ENCODE measurements at places on chromosomes 2 and 18. TPM values are rescaled to one million over a fixed set of nuclear protein-coding genes. Genes with fewer than 3 reads are reported as not detected.

GRCh38 chr2:239344857-239345216 is 56.0 kb downstream of the HDAC4 start:
- H3K36me3 ChIP-seq, result no peaks in the 10 kb centered on the region
- no peak overlapping the region for H3K27ac ChIP-seq
- H3K4me1 ChIP-seq, result no peaks in the 10 kb centered on the region
- H3K27me3 ChIP-seq, result no peaks in the 10 kb centered on the region
- no peak overlapping the region for H3K4me3 ChIP-seq

DNA sequence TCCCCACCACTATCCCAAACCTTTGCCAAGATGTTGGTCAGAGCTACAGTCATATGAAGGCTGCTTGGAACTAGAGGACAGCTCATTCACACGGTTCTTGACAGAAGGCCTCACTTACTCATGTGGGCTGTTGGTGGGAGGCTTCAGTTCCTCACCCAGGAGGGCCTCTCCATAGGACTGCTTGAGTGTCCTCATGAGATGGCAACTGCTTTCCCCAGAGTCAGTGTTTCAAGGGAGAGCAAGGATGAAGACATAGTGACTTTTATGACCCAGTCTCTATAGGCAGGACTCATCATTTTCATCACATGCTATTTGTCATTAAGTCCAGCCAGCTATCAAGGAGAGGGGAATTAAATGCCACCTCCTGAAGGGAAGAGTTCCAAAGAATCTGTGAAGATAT is 33.4 kb upstream of the OLA1 start:
- H3K4me3 ChIP-seq, result no peak overlapping the region
- no peaks in the 10 kb centered on the region for H3K4me1 ChIP-seq
- no peak for DNase-seq
- H3K36me3 ChIP-seq, result no peaks in the 10 kb centered on the region
- peaks cover 39% of the 10 kb centered on the region for H3K27me3 ChIP-seq

DNA sequence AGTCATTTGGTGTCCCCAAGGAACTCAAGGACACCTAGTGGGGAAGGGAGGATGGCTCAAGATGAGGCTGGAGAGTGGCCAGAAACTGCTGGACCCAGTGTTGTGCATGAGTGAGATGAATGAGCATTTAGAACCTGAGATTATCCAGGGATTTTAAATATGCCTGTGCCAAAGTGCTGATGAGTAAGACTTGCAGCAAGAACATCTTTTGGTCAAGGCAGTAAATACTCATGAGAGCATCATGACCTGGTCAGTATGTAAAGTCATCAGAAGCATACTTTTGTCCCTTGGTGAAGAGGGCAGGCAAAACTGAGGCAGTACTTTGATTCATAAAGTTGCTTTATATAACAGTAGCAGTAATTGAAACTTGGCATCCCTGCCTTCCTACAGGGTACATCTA is 3.1 kb upstream of the SPP2 start:
- H3K27ac ChIP-seq, result no peak overlapping the region
- no peaks in the 10 kb centered on the region for H3K27me3 ChIP-seq
- no peaks in the 10 kb centered on the region for H3K4me1 ChIP-seq
- DNase-seq, result no peak
- no peaks in the 10 kb centered on the region for H3K36me3 ChIP-seq
- no peak overlapping the region for H3K4me3 ChIP-seq

DNA sequence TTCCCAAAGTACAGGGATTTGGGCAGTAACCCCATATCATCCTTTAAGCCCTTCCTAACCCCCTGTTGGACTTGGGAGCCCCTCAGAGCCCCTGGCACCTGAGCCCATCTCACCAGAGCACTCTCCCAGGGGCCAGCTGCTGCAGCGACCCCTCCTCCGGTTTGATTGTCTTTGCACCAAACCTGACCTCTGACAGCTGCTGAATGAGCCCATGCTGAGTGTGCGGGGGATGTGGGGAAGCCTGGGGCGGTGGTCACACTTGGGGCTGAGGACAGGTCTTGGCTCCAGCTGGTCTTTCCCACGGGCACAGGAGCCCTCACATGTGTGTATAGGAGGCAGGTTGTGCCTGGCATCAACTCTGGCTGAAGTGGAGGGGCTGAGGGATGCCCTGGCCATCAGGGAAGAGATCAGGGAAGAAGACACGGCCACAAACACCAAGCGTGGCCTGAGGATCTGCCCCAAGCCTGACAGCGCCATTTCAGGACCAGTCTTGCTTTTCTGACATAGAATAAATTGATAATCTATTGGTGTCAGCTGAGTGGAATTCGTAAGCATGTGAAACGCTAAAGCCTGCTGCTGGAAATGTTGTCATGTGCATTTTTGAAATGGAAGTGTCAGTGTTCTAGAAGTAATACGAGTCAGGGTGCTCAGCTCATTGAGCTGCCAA is 102.4 kb downstream of the ACKR3 start:
- H3K36me3 ChIP-seq, result no peaks in the 10 kb centered on the region
- no peak overlapping the region for H3K27ac ChIP-seq
- no peak overlapping the region for H3K4me3 ChIP-seq
- peaks cover 52% of the 10 kb centered on the region for H3K27me3 ChIP-seq
- DNase-seq, result no peak

DNA sequence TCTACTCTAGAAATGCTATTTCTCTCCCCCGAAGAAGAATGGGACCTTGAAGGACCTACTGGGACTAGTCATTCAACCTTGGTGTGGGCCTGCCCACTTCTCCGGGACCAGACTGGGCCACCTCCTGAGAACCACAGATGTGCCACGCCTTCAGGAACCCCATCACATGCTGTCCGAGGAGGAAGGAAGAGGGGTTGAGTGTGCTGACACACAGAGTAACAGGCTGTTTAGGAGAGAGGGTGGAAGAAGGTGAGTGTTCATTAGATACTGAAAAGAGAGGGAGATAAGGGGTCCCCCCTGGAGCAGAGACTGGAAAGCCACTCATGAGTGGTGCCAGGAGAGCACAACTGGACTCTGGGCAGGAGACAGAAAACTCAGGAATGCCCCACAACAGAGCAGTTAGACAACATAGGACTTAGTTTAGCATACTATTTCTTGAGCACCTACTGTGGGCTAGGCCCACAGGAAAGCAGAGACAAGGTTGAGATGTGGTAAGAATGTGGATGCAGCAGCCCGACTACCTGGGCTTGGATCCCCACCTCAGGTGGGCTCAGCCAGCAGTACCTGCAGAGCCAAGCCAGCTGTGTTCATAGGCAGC is 286.4 kb upstream of the NCKAP5 start:
- no peaks in the 10 kb centered on the region for H3K36me3 ChIP-seq

GRCh38 chr2:227163485-227163997 is 464 bp downstream of the COL4A4 start:
- no peaks in the 10 kb centered on the region for H3K27me3 ChIP-seq
- H3K4me3 ChIP-seq, result peak overlapping the region; percentile 90
- H3K36me3 ChIP-seq, result peaks cover 22% of the 10 kb centered on the region
- H3K4me1 ChIP-seq, result peaks cover 39% of the 10 kb centered on the region

GRCh38 chr2:222169346-222169745 is 129.5 kb downstream of the PAX3 start:
- H3K4me3 ChIP-seq, result no peak overlapping the region
- H3K27me3 ChIP-seq, result peaks cover 78% of the 10 kb centered on the region
- DNase-seq, result no peak
- H3K27ac ChIP-seq, result no peak overlapping the region
- H3K36me3 ChIP-seq, result no peaks in the 10 kb centered on the region
- no peaks in the 10 kb centered on the region for H3K4me1 ChIP-seq

DNA sequence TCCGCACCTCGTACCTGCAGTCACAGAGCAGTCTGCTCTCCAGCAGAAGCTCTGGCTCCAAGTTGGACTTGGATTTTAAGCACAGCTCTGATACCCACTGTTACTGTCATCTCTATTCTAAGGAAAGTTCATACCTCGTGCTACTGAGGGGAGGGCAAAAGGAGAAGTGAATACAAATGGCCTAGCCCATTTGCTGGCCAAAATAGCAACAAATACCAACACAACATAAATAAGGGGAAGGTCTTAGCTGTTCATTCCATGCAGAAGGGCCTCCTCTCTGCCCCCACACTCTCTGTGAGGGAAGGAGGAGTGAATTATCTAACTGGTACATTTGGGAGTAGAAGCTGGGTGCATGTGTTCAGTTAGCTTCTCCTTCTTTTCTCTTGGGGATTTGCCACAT is 739.4 kb upstream of the RAB6C start:
- H3K27me3 ChIP-seq, result no peaks in the 10 kb centered on the region
- H3K27ac ChIP-seq, result no peak overlapping the region
- no peak for DNase-seq
- H3K36me3 ChIP-seq, result no peaks in the 10 kb centered on the region
- no peaks in the 10 kb centered on the region for H3K4me1 ChIP-seq
- H3K4me3 ChIP-seq, result no peak overlapping the region

DNA sequence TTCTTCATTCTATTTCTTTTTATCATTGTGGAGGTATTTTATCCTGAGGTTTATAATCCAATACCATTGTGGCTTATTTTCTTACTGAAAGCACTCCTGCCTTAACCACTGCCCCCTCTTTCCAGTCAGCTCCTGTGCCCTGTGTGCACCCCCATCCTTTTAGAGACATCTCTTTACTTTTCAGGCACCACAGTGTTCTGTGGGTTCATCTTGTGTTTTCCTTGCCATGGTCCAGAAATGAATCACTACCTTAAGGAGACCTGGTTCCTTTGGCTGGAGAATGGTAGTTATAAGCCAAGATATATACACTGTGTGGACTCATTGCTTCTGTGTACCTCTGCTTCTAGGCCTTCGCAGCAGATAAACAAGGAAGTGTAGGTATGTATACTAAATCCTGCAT is 278.3 kb downstream of the PTGR3 start:
- no peaks in the 10 kb centered on the region for H3K27me3 ChIP-seq
- H3K4me3 ChIP-seq, result no peak overlapping the region
- DNase-seq, result no peak
- H3K36me3 ChIP-seq, result no peaks in the 10 kb centered on the region

- H3K4me3 ChIP-seq, result no peak overlapping the region
- no peaks in the 10 kb centered on the region for H3K27me3 ChIP-seq
- no peak overlapping the region for H3K27ac ChIP-seq
- no peak for DNase-seq
These were observed 118.3 kb upstream of the FAM136A start for GRCh38 chr2:70420143-70420542.

DNA sequence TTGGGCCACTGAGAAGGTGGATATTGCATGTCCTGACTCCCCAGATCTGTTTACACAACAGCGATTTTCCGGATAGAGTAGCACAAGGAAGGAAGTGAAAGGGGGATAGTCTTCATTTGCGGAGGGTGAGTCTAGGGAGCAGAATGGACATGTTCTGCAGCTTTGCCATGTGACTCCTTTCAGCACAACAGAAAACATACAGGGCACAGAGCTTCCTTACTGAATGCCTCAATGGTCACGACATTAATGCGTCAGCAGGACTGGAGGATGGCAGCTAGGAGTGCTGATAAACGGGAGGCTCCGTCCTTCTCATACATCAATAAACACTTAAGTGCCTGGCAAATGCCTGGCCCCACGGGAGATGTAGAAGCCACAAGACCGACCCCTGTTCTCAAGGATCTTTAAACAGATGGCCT is 163.0 kb downstream of the FAM210A start:
- no peak overlapping the region for H3K4me3 ChIP-seq
- DNase-seq, result no peak
- no peak overlapping the region for H3K27ac ChIP-seq
- no peaks in the 10 kb centered on the region for H3K4me1 ChIP-seq

DNA sequence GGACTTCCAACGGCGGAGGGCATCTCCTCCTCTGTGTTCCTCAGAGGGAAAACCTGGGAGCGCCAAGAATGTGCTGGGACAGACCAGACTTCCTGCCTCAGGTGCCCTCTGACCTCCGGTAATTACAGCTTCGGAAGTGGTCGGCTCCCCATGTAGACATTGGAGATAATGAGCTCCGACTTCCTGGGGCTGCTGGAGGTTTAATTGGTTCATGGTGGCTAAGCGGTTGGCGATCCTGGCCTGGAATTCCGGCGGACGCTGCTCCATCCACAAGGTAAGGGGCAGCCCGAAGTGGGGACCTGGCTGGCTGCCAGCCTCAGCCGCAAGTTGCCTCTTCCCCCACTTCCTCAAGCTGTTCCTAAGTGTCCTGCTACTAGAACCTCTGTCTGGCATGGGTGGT is 83.2 kb upstream of the EPC2 start:
- no peaks in the 10 kb centered on the region for H3K36me3 ChIP-seq
- DNase-seq, result no peak
- H3K27ac ChIP-seq, result no peak overlapping the region
- H3K4me1 ChIP-seq, result no peaks in the 10 kb centered on the region

DNA sequence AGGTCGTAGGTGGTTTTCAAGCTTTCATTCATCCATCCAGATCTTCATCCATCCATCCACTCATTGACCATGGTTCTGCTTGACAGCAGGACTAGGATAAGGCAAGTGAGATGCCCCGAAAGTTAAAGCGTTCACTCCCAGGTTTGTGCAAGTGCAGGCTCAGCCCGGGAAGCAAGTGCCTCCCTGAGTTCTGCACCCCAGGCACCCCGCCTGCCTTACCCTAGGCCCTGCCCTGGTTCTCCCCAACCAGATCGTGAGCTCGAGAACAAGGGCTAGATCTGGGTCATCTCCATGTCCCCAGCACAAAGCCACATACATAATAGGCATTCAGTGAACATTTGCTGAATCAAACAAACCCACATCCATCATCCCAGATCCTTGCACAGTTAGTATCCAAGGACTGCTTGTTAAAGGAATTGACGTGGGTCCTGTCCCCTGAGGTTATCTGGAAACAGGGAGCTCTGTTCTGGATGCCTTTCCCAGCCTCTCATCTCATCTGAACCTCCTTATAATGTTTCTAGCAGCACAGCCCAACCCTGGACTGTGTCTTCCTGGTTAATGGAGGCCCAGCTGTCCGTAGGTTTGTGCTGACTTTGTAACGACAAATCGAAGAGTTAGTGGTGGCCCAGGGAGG is 116.1 kb upstream of the GPC1 start:
- H3K4me3 ChIP-seq, result no peak overlapping the region
- no peaks in the 10 kb centered on the region for H3K36me3 ChIP-seq
- no peak overlapping the region for H3K27ac ChIP-seq
- no peak for DNase-seq

GRCh38 chr18:56741685-56742084 is 90.5 kb downstream of the WDR7 start:
- H3K4me3 ChIP-seq, result no peak overlapping the region
- H3K27ac ChIP-seq, result no peak overlapping the region
- no peak for DNase-seq
- H3K36me3 ChIP-seq, result no peaks in the 10 kb centered on the region

- H3K27ac ChIP-seq, result no peak overlapping the region
- H3K4me3 ChIP-seq, result no peak overlapping the region
- no peaks in the 10 kb centered on the region for H3K36me3 ChIP-seq
- DNase-seq, result no peak
These were observed 151.1 kb downstream of the SH3BP4 start for GRCh38 chr2:235102896-235103295.

The TRIM43 gene
- not detected for total RNA-seq

The ARHGAP28 gene
- total RNA-seq, result not detected

The E2F6 gene
- total RNA-seq, result 25.6 TPM

The MC4R gene
- not detected for total RNA-seq

The SPATA3 gene
- not detected for total RNA-seq

The OTX1 gene
- total RNA-seq, result 7.1 TPM

Measured in Calu3 (cell line).